Stimulated activated CD4-positive, alpha-beta T cell treated with anti-CD3 and anti-CD28 coated beads, Interleukin-4, amount 100 ng/mL, for 24 hours (primary cell): ENCODE measurements at places on chromosomes 11 and 22.

DNA sequence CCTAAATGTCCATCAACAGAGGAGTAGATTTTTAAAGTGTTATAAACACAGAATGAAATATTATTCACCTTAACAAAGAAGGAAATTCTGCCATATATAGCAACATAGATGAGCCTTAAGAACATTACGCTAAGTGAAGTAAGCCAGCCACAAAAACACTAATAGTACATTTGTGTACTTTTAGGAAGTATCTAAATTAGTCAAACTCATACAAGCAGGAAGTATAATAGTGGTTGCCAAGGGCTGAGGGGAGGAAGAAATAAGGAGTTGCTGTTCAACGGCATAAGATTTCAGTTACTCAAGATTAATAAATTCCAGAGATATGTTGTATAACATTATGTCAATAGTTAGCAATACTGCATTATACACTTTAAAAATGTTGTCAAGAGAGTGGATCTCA is 181.7 kb upstream of the ZC3H12C start:
- DNase-seq, result no peak

- no peak for DNase-seq
Observed at GRCh38 chr11:17855531-17856290, 121.1 kb downstream of the KCNC1 start.

DNA sequence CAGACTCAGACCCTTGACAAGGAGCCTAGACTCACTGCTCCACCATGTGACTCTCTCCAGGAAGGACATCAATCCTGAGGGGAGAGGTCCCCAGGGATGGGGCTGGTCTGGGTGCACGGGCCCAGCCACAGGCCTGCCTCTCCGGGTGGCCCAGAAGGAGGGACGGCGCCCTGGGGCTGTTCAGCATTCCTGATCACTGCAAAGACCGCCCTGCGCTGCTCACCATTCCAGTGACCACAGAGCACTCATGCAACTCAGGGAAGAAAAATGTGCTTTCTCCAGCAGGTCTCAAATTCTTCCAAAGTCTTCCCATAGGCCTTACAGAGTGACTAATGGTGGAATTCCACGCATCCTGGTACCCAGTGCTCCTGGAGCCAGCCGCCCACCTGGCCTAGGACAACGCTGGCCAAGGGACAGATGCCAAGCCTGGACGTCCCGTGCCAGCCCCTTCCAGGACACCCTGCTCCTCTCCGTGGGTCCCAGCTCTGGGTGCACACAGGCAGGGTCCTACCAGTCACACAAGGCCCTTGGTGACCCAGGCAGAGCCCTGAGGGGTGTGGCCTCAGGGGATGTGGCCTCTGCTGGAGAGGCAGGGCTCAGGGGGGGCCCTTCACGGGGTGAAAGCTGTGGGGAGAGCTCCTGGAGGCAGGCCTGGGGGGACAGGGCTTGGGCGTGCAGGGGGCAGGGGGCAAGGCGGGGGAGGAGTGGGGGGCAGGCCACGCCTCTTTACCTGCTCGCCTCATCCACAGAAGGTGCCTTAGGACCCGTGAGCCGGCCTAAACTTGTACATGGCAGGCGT is 178.8 kb downstream of the IGLL1 start:
- no peak for DNase-seq

GRCh38 chr11:88305430-88305829 is 32.1 kb downstream of the CTSC start:
- no peak for DNase-seq

GRCh38 chr22:17569971-17570511 is 6.7 kb downstream of the SLC25A18 start:
- no peak for DNase-seq

GRCh38 chr11:40080434-40080833 is 1379.0 kb downstream of the LRRC4C start:
- no peak for DNase-seq

DNA sequence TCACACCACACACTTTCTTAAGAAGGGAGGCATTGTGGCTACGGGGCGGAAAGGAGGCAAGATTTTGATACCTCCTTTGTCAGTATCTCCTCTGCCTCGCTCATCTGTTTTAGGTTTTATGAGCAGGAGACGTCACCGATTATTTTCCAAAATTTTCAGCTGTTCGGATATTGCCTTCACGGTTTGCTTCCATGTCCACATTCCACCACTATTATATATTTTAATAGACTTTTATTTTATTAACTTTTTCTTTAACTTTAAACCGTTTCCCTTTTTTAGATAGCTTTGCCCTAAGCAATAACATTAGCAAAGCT is 33.7 kb upstream of the CREB3L1 start:
- no peak for DNase-seq

DNA sequence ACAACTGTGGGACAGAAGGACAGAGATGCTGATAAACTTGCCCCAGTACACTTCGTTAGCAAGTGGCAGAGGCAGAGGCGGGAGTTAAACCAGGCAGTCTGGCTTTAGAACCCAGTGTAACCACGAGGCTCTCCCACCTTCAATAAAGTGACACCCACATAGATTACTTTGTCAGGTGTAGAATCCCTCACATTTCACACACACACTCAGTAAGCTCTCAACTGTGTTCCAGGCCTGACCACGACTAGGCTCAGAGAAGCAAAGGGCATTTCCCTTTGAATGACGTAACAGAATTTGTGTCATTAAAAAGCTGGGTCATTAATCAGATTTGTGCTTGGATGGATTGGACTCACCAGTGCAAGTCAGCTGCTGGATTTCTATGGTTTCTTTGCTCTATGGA is 118.3 kb upstream of the RCN1 start:
- DNase-seq, result no peak

DNA sequence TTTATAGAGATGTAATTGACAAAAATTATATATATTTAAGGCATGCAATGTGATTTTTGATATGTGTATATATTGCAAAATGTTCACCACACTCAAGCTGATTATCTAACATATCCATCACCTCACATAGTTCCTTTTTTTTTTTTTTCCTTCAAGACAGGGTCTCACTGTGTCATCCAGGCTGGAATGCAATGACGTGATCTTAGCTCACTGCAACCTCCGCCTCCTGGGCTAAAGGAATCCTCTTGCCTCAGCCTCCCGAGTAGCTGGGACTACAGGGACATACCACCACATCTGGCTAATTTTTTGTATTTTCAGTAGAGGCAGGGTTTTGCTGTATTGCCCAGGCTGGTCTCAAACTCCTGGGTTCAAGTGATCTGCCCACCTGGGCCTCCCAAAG is 65.1 kb upstream of the SLC35C1 start:
- no peak for DNase-seq

GRCh38 chr11:130323452-130324450 is 9.0 kb upstream of the ZBTB44 start:
- DNase-seq, result no peak

GRCh38 chr11:116272181-116272789 is 500.5 kb downstream of the BUD13 start:
- no peak for DNase-seq

- no peak for DNase-seq
Observed at GRCh38 chr11:79366218-79366617, 74.6 kb downstream of the TENM4 start.

DNA sequence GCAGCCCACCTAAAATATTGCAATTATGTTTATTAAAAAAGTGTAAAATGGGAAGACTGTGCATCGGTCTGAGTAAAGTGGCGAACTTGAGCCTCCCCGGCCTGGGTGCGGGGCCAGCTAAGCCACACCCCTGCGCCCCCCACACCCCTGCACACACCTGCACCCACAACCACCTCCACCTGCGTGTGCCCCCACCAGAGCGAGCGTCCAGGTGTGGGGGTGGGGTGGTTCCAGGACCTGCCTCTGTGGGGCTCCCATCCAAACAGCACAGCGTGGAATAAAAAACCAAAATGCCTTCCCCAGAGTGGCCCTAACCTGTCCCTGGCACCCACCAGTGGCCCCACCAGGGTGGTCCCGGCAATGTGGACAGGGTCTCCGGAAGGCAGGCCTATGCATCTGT is 30.1 kb upstream of the CARS1 start:
- DNase-seq, result no peak

GRCh38 chr22:44204739-44205515 is 24.2 kb downstream of the PARVG start:
- DNase-seq, result no peak

- no peak for DNase-seq
Observed at GRCh38 chr11:64834723-64835615, 9.5 kb downstream of the CDC42BPG start.

- no peak for DNase-seq
Observed at GRCh38 chr11:113260096-113260425, 54.3 kb upstream of the TTC12 start.

- DNase-seq, result no peak
Observed at GRCh38 chr22:24001314-24001713, 3.9 kb downstream of the GSTT4 start.

- no peak for DNase-seq
Observed at GRCh38 chr22:26635117-26635516, 13.4 kb downstream of the CRYBA4 start.

- no peak for DNase-seq
Observed at GRCh38 chr11:128067780-128068179, 519.6 kb downstream of the ETS1 start.

DNA sequence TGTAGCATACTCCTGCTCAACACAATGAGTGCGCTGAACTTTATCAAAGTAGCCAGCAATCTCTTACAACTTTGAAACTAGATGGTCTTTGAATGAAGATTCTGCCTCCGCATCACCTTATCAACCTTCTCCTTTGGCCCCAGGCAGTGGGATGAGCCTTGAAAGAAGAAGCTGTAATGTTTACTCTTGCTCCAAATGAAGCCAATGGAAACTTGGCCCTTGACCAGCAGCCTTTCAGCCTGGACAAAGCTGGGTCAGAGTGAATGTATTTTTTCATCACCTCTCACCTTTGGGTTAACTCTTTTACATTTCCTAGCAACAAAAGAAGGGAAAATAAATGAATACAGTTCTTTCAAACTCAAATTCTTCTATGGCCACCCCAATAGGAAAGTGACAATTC is 359.1 kb downstream of the KCNA4 start:
- DNase-seq, result no peak

DNA sequence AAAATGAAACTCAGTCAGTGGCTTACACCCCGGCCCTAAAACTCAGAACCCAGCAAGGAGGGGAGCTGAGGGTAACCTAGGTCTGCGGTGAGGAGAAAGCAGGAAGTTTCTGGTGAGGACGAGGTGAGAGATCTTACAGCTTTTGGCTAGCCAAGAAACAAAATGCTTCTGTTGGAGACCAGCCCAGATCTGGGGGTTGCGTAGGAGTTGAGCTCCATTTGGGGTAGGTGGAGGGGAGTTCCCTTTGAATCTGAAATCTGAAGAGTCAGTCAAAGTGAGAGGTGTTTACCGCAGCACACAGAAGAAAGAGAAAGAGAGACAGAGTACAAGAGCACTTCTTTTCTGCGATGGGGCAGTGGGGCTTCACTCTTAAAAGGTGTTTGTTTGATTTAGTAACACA is 29.6 kb downstream of the EHF start:
- DNase-seq, result peak; percentile 86

DNA sequence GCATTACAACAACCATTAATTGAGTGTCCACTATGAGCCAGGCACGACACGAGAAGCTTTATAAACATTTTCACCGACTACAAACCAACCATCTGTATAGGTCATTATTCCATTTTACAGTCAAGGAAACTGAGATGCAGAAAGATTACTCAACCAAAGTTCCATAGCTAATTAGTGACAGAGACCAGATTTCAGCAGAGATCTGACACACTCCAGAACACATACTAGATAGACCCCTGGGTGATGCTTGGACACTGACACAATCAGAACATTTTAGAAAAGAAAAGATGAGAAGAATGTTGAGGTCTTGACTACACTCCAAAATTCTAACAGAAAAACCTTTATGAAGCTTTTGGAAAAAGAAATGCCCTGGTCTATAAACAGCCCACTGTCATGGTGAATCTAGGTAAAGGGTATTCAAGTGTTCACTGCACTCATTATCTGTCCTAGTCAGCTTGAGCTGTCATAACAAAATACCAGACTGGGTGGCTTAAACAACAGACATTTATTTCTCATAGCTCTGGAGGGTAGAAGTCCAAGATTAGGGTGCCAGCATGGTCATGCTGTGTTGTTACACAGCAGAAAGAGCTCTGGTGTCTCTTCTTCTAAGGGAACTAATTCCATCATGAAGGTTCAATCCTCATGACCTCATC is 89.0 kb downstream of the RELT start:
- no peak for DNase-seq

DNA sequence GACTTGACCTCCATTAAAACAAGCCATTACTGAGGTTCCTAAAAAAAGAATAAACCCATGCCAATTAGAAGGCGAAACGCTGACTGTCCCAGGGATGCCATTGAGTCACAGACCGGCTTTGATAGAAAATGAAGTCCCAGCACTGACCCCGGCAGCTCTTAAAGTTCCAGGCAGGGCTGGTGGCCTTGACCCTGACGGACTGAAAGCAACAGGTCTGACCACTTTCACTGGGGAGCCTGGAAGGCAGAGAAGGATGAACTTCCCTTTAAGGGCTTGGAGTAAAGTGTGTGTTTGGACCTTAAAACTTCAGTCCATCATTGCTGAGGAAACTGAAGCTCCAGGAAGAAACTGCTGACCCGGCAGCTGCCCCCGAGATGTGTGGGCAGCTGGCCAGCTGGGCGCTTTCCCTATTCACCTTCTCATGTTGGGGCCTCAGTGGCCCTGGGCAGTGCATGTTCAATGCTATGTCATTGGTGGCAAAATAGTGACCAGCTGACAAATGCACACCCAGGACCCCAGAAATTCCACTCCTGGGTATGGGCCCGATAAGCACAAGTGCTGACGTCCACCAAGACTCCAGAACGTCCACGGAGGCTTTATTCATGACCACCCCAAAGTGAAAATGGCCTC is 18.9 kb upstream of the EFCAB6 start:
- DNase-seq, result no peak

DNA sequence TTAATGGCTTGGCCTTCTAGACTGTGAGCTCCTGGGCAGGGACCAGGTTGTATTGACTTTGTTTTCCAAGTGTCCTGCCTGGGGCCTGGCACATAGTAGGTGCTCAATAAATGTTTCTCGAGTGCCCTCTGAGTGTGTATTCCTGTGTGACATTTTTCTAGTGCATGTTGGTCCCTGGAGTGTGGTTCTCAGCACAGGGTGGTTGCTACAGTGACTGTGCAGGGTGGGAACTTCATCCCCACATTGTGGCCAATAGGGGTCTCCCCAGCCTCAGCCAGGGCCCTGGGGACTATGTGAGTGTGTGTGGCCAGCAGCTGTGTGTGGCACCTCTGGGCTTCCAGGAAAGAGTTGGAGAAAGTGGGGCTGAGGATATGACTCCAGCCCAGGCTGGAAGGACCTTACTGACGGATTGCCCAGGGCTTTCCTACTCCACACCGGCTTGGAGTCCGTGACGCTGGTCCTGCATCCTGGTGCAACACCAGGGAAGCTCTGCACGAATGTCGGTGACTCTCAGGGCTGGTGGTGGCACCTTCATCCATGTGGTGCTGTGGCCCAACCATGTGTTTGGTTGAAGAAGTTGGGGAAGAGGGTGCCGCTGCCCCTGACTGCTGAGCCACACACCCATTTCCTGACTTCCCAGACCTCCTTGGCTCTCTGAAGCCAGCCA is 9.0 kb upstream of the MARK2 start:
- DNase-seq, result no peak

GRCh38 chr22:41683616-41684015 is 5.1 kb downstream of the SNU13 start:
- DNase-seq, result no peak
